ENCODE measurements at places on chromosomes 13 and 19.

GRCh38 chr13:76965759-76966421 lies 17.6 kb downstream of the ACOD1 start:
- no peak for DNase-seq

DNA sequence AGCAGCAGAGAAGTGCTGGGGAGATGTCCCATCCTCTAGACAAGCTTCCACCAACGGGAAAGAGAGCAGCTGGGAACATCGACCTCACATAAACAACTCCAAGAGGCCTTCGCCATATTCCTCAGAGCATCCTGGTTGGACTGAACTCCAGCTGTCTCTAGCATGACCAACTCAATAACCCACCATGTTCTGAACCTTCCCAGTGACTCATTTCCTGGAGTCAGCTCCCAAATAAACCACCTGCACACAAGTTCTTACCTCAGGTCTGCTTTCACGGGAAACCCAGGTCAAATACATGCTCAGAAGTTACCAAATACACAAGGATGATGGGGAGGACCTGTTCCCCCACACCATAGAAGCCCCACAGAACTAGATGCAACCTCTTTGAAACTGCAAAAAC lies 878.5 kb downstream of the UQCRFS1 start:
- DNase-seq, result no peak

- no peak for DNase-seq
Observed at GRCh38 chr19:13633109-13633508, 126.8 kb upstream of the CACNA1A start.

- DNase-seq, result no peak
Observed at GRCh38 chr19:46489445-46490272, 6.0 kb downstream of the PNMA8B start.

- no peak for DNase-seq
Observed at GRCh38 chr13:112741185-112741755, 51.4 kb downstream of the ATP11A start.

GRCh38 chr13:42492372-42492920 lies 81.5 kb upstream of the TNFSF11 start:
- no peak for DNase-seq

DNA sequence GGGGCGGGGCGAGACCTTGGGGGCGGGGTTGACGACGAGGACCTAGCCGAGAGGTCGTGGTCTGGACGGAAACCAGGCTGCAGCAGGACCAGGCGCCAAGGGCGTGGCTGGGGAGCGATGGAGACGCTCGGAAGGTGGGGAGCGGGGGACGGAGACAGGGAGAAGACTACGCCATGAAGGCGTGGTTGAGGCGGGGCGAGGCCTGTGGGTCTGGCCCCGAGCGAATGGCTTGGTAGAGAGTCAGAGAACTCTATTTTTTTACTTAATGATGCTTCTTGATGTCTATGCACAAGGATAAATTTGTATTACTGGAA lies 674 bp upstream of the FBXL12 start:
- DNase-seq, result no peak

DNA sequence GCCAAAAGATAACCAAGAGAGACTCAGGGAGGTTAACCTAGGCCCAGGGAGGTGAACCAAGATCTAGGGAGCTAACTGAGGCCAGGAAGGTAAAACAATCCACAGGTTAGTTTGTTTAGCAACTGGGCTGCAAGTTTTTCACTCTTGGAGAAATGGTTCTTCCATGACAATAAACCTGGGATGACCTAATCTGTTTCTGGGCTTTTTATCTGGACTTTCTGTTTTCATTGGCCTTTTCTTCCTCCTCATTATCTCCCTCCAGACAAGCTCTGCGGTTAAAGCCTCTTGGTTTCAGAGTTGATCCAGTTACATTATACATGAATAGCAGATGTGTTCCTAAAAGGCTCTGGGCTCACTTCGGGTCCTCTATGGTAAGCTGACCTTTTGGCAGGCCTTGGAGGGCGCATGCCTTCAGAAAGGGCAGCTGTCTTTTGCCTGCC lies 44.2 kb downstream of the PCDH8 start:
- no peak for DNase-seq

GRCh38 chr19:1001538-1002166 lies 1.4 kb downstream of the GRIN3B start:
- DNase-seq, result no peak

DNA sequence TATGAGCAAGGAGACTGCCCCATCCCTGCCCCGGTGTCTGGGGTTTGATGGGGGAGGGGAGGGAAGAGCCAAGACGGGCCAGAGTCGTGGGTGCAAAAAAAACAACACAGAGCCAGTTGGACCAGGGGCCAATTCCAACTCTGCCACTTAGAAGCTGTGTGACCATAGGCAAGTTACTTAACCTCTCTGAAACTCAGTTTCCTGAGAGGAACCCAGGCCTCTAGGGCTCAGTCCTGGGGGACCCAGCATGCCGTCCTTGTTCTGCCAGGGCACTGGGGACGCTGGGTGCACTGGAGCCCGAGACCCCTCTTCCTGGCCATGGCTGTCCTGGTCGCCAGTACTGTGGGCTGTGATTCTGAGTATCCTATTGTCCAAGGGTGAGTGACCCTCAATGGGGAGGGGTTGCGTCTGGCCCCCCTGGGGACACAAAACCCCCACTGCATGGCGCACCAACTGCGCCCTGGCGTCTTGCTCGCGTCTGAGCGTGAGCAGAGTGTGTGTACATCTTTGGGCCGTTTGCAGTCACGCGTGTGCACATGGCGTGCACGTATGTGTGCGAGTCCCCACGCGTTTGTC lies 24.6 kb downstream of the CLEC4M start:
- no peak for DNase-seq

DNA sequence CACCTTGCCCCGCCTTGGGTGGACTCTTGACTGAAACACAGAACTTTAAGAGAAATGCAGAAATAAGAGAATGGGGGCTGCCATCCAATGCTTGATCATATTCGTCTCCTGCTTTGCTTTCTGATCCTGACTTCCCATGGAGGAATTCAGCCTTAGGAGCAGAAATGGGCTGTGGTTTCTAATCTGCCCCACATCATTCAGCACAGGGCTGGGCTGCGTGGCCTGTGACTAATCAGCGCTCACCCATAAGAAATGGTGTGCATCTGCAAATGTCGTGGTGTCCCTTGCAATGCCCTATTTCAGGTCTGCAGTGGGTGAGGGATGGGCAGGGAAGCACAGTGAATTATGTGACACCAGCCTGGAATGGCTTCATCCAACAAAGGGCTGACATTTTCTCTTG lies 60.7 kb upstream of the URI1 start:
- DNase-seq, result no peak

GRCh38 chr13:112733112-112733511 lies 43.3 kb downstream of the ATP11A start:
- no peak for DNase-seq

GRCh38 chr13:32017474-32017873 lies 14.1 kb upstream of the FRY start:
- no peak for DNase-seq

DNA sequence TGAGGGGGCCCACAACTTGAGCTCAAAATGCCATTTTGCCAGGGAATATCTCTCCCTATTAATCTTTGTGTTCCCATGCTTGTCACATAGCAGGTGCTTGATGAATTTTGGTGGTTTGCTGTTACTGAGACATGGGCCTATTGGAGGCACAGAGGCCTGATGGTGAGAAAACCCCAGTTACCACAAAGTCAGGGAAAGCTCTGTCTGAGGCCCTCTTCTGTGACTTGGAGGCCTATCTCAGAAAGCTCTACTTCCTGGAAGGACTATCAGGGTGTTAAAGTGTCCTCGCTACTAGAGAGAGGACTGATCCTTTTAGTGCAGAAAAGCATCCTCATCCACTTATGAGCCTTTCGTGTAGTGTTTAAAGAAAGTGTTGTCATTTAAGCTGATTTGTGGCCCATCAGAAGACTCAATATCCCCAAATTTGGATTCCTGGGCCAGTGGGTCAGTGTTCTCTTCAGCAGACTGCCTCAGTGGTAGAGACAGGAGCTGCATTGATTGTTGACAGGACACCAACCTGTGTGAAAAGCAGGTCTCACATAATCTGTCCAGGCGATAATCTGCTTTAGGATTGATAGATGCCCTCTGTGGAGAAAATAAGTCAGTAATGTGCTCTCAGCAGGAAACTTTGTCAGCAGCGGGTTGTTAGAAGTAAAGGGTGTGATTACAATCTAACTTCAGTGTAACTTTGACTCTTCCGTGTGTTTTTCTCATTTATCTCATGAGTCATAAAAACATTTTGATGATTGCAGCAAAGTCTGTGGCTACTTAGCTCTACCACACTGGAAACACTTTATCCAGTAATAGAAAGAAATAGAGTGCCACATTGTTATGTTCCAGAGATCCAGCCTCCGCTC lies 121.0 kb downstream of the AKAP11 start:
- DNase-seq, result no peak

DNA sequence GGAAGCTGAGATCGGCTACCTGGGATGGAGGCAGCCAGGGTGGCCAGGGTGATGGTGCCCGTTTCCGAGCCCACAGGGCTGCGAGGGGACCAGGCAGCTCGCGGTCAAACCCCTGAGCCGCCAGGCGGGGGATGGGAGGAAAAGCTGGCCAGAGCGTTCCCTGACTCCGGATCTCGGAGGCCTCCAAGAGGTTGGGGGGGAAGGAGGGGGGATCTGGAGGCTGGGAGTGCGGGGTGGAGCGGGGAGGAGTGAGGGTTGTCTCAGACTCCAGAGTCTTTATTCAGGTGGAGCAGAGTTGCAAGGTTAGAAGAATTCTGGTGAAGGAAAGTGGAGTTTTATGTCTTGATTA lies 1.1 kb downstream of the CACNG7 start:
- no peak for DNase-seq

DNA sequence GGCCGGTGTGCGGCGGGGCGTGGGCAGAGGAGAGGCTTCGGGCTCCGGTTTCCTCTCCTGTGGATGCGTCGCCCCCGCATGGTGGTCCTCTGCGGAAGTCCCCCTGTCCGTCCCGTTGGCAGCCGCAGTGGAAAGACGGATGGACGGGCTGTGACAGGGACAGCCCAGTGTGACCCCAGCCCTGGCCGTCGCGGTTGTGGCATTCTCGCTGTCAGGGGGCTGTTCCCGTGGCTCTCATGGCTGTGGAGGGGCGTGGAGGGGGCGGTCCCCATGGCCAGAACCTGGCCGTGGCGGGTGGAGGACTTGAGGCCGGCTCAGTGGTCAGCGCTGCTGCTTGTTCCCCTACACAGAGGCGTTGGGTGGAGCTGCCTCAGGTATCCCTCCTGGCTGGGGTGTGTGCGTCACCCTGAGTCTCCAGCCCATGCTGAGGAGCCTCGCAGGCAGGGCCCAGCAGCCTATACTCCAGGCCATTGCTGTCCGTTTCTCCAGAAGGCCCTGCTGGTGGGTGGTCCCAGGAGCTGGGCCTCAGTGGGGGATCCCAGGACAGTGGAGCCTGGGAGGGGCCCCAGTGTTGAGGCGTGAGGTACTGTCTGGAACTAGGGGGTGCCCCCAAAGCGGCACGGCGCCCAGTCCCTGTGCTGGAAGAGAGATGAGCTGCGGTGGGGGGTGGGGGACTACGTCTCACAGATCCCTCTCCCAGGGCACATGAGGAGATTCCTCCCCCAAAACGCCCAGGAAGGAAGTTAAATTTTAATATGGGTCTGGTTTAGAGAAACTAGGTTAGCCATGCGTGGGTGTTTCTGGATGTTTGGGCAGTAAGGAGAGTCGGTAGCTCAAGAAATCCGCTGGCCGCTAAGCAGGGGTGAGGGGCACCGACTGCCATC lies 20.3 kb downstream of the CSNK1G2 start:
- no peak for DNase-seq

- no peak for DNase-seq
Observed at GRCh38 chr19:18869023-18869618, 26.8 kb downstream of the CERS1 start.

DNA sequence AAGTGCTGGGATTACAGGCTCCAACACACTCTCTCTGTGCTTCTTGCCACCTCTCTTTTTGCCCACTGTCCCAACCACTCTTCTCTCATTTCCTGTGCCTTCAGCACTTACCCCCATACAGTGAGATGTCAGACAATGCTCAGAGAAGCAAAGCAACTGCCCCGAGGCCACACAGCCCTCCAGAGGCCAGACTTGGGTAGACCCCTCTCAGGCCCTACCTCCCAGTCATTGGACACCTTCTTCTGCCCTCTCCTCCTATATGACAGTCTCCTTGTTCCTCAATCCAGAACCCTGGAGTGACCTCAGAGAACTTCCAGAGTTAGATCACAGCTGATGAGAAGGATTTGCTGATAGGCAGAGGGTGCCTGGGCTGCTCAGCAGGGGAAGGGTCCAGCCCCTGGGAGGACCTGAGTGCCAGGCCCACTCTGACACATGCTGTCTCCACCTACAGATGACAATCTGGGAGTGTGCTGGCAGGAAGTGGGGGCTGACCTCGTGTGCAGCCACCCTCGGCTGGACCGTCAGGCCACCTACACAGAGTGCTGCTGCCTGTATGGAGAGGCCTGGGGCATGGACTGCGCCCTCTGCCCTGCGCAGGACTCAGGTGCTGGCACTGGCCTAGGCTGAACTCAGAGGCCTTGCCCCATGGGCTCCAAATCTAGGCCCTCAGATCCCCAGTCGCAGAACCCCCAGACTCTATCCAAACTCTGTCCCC lies 24.4 kb downstream of the LTBP4 start:
- no peak for DNase-seq

- DNase-seq, result no peak
Observed at GRCh38 chr13:106480351-106480910, 55.0 kb downstream of the EFNB2 start.

DNA sequence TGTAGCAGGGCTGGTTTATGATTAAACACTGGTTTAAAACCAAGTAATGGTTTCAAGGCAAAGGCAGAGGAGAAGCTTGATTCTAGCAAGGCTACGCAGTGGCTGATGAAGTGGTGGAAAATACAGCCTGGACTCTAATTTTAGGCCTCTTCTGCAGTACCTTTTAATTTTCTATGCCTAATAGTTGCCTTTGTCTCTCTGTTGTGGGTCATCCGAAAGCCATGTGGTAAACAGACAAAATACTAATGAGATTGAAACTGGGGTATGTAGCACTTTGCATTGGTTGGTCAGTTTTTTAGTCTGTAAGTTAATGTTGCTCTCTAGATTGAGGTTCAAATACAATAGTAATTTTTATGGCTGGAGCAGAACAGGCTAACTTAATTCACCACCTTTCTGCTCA lies 3.3 kb downstream of the LMO7 start:
- no peak for DNase-seq

DNA sequence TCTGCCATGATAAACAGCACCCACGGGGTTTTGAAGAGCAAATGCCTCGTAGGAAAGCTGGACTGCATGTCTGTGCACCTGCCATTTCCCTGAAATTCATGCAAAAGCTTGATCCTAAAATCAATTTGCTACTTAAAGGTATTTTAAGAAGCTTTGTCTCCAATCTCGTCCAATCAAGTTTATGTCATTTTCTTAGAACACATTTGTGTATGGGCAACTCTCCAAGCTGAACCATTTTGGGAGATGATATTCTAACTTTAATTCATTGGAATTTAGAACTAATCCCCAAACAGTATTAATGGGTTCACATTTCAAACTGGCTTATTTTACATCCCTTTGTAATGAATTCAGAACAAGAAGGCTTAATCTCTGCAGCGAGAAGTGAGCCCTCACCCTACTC lies 822 bp downstream of the ADPRHL1 start:
- DNase-seq, result no peak

GRCh38 chr19:40599902-40600569 lies 1.1 kb upstream of the LTBP4 start:
- no peak for DNase-seq

GRCh38 chr13:42405665-42406390 lies 133.9 kb downstream of the AKAP11 start:
- no peak for DNase-seq

- DNase-seq, result no peak
Observed at GRCh38 chr19:2170219-2170618, 6.5 kb downstream of the DOT1L start.
